ENCODE measurements at places on chromosomes 3 and 15. TPM values are rescaled to one million over a fixed set of nuclear protein-coding genes. Genes with fewer than 3 reads are reported as not detected.

ADGRG7 gene
- total RNA-seq: not detected

AP3B2 gene
- 0.10 TPM for total RNA-seq

HTR3D gene
- not detected for total RNA-seq

ANXA2 gene
- 44.8 TPM for total RNA-seq

CHRD gene
- not detected for total RNA-seq

PRRT3 gene
- 8.6 TPM for total RNA-seq

NUSAP1 gene
- 155 TPM for total RNA-seq

ATP6V1A gene
- total RNA-seq: 57.1 TPM

ISG20 gene
- 108 TPM for total RNA-seq

SLC28A2 gene
- total RNA-seq: not detected

ARID3B gene
- total RNA-seq: 23.4 TPM

CMC1 gene
- total RNA-seq: 23.7 TPM

PAQR5 gene
- total RNA-seq: 0.06 TPM

DHFR2 gene
- total RNA-seq: 6.6 TPM

DNA sequence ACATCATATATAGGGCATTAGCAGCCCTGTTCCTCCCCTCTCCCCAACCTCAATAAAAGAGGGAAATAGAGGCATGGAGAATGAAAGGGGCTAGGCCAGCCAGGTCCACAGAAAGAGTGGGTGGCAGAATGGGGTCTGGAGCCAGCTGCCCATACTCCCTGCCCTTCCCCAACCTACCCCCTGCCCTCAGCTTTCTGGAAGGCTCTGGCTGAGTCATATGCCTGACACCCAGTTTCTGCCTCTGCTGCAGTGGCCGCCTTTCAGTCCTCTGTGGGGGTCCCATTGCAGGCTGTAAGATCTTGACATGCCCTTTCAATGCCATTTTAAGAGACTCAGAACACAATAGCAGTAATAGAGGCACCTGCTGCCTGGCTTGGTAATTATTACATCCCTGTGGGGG is 95.7 kb downstream of the LINGO1 start:
- no peak overlapping the region for H3K27ac ChIP-seq
- peaks cover 4% of the 10 kb centered on the region for H3K27me3 ChIP-seq
- H3K4me1 ChIP-seq: no peaks in the 10 kb centered on the region
- H3K4me3 ChIP-seq: no peak overlapping the region
- no peak for DNase-seq

GRCh38 chr3:30666572-30667279 is 60.3 kb downstream of the TGFBR2 start:
- peak overlapping the region; percentile 26 for H3K4me3 ChIP-seq
- peaks cover 91% of the 10 kb centered on the region for H3K4me1 ChIP-seq
- peak overlapping the region; percentile 92 for H3K27ac ChIP-seq

DNA sequence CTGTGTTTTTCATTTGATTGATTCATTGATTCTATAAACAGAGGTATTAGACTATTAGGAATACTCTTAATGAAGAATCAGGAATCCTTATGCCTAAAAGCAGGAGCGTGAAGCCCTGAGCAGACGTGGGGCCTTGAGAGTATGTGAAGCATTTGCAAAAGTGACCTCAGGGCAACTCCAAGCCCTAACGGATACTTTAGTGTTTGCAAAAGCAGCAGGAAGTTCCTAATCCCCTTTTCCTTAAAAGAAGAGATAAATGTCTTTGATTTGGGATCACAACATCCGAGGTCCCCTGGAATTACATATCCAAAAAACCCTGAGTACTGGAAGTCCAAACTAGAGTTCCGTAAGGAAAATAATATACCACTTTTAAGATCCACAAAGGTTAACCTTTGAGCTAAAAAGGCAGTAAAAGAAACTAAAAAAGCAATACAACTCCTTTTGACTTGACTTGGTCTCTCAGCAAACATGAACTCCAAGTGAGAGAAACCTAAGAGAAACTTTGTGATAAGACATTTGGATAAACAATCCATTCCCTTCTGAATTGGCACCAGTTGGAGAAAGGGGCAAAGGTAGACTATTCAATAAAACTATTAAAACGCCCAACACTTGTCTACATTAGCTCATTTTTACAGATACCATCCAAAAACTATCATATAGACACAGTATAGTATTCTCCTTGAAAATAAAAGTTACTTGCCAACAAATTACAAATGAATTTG is 27.4 kb downstream of the PRTG start:
- no peak overlapping the region for H3K4me3 ChIP-seq
- DNase-seq: no peak
- no peaks in the 10 kb centered on the region for H3K4me1 ChIP-seq
- H3K27me3 ChIP-seq: peaks cover 11% of the 10 kb centered on the region

- no peaks in the 10 kb centered on the region for H3K4me1 ChIP-seq
- no peak for DNase-seq
- H3K27ac ChIP-seq: no peak overlapping the region
- peaks cover 10% of the 10 kb centered on the region for H3K27me3 ChIP-seq
These were observed 59.8 kb upstream of the GYG1 start for GRCh38 chr3:148931574-148931973.

DNA sequence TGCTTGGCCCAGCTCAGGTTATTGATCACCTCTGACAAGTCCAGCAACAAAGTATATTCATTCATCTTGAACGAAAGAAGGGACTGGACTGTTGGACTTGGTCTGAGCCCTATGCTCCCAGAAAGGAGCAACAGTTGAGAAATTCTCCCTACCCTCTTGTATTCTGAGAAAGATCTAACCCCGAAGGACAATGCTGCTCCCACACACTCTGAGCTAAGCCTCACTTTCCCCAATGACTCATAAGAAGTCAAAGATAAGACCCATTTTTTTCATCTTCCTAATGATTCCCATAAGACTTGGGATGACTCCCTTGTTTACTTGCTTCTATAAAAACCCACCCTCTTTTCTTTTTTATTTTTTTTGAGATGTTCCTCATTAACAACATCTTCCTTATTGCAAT is 549.4 kb upstream of the MDFIC2 start:
- DNase-seq: no peak
- no peak overlapping the region for H3K4me3 ChIP-seq
- H3K27me3 ChIP-seq: peaks cover 8% of the 10 kb centered on the region
- H3K4me1 ChIP-seq: peaks cover 11% of the 10 kb centered on the region
- H3K27ac ChIP-seq: no peak overlapping the region

DNA sequence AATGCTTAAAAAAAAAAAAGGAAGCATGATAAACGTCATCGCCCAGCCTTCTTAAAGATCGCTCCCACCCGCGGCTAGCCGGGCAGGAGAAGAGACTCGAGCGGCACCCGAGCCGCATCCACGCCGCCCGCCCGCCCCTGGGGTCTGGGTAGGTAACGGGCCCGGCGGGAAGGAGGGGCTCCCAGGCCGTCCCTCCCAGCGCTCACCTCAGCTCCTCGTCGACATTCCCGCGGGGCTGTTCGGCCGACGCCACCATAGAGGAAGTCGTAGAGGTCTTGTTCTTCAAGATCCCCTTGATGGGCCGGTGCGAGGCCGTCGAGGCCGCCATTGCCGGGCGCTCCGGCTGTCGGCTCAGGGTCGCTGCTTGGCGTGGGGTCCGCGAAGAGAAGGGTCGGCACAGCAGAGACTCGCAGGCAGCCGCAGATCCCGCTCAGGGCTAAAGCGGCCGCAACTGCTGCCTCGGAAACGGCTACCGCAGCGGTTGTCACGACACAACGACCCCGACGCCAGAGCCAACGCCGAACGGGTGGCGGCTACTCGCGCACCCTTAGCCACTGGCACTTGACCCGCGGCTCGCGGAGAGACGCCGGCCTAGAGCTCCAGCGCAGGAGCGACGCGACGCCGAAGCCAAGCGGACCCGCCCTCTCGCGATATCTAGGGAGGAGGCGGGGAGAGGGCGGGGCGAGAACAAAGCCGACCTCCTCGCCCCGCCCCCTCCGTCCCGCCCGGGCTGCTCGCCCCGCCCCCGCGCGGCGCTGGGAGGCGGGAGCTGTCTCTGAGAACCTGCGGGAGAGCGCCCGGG is at the start of gene PPP1R2:
PPP1R2 (minus strand) TSS at position 628 of the 802 bp plus-strand sequence; CDS start at position 328, 300 bp downstream.
- H3K27me3 ChIP-seq: no peaks in the 10 kb centered on the region
- peaks cover 28% of the 10 kb centered on the region for H3K36me3 ChIP-seq
- peak within 1 kb of the TSS; percentile 88 for H3K27ac ChIP-seq
- H3K4me3 ChIP-seq: peak within 1 kb of the TSS; percentile 95

DNA sequence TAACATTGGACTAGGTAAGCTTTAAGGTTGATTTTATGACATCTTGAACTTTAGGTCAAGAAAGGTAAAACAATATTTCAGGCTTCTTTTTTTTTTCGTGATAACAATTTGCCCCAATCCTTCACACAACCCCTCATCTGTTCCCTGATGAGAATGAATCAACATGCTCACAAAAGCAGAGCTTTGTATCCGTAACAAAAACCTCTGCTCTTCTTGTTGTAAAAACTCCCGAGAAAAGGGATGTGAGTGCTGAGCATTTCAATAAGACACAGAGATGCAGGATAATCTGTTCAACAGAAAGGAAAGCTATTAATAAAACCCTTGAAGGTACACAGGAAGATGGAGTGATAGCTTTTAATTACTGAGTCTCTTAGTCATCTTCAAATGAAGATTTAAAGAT is 94.3 kb downstream of the RAD18 start:
- no peaks in the 10 kb centered on the region for H3K27me3 ChIP-seq
- H3K4me3 ChIP-seq: no peak overlapping the region
- no peaks in the 10 kb centered on the region for H3K4me1 ChIP-seq
- no peak overlapping the region for H3K27ac ChIP-seq
- peaks cover 7% of the 10 kb centered on the region for H3K36me3 ChIP-seq

DNA sequence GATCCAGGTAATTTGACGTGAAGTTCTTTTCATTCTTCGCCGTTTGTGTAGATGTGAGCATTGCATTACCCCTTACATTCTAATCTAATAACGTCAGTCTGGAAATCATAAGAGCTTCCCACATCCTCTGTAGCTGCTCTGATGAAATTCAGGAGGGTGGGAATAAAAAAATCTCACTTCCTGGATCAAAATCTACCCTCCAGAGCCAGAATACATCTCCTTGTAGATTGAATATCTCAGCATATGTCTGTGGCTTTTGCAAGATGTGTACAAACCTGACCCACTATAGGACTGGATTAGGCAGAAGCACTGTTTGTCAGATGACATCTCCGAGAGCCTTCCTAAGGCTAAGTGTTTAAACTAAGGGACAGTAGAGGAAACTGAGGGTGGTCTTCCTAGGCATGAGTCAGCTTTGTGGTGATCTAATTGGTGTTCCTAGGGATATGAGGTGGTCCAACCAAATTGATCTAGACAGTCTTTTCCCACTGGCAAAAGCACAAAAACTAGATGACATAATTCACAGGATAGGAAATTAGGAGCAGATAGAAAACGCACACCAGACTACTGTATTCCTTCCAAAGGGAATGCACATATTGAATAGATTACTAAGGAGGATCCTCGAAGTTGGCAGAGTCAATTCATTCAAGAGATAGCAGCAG is 216.3 kb upstream of the LRTM1 start:
- no peaks in the 10 kb centered on the region for H3K36me3 ChIP-seq
- no peak overlapping the region for H3K4me3 ChIP-seq
- H3K4me1 ChIP-seq: no peaks in the 10 kb centered on the region
- H3K27ac ChIP-seq: no peak overlapping the region
- DNase-seq: no peak

GRCh38 chr15:90845201-90845949 is 23.0 kb upstream of the FURIN start:
- no peak overlapping the region for H3K4me3 ChIP-seq
- DNase-seq: peak; percentile 36
- H3K27me3 ChIP-seq: no peaks in the 10 kb centered on the region
- no peaks in the 10 kb centered on the region for H3K36me3 ChIP-seq

DNA sequence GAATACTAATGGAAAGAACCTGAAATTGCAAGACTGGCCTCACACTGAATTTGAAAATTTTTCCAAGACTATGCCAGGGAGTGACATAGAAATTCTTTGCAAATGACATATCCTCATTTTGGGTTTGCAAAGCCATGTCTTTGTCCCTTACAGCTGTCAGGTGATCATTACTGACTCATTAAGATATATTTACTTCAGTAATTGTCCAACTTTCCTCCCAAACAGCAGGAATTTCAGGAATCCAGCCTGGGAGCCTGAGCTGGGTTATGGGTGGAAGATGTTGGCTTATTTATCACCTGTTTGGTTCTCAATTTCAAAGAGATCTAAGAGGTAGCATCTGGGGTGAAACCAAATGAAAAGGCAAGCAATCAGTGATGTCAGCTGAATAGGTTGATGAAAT is 111.6 kb upstream of the ACP3 start:
- H3K27ac ChIP-seq: no peak overlapping the region
- H3K27me3 ChIP-seq: peaks cover 3% of the 10 kb centered on the region
- H3K4me3 ChIP-seq: no peak overlapping the region
- no peak for DNase-seq

DNA sequence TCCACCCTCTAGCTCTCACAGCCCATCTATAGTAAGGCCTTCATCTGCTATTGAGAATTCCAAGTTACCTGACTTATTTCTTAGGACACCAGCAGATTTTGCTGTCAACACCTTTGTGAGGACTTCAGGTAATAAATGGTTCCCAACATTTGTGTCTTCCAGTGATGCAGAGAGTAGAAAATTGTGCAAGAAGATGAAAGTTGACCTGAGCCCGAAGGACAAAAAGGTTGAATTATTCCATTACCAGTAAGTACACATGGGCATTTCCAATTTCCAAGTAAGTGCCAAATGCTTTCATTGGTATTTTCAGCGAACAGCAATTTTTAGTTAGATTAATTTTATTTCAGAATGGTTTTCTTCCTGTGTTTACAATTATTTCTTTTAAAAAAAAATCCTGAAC is 35.4 kb downstream of the PDIA5 start:
- H3K4me1 ChIP-seq: no peaks in the 10 kb centered on the region
- no peak overlapping the region for H3K27ac ChIP-seq
- no peak overlapping the region for H3K4me3 ChIP-seq

GRCh38 chr3:129230311-129231019 is 18.9 kb upstream of the COPG1 start:
- no peaks in the 10 kb centered on the region for H3K27me3 ChIP-seq
- no peak for DNase-seq
- no peaks in the 10 kb centered on the region for H3K36me3 ChIP-seq
- H3K27ac ChIP-seq: no peak overlapping the region

GRCh38 chr15:59958288-59958687 is 45.8 kb upstream of the FOXB1 start:
- H3K4me1 ChIP-seq: peaks cover 2% of the 10 kb centered on the region
- no peak for DNase-seq
- no peak overlapping the region for H3K4me3 ChIP-seq
- H3K36me3 ChIP-seq: peaks cover 5% of the 10 kb centered on the region

GRCh38 chr3:49476563-49476962 is 6.5 kb downstream of the DAG1 start:
- H3K27ac ChIP-seq: peak overlapping the region; percentile 66
- H3K4me3 ChIP-seq: peak overlapping the region; percentile 4
- DNase-seq: peak; percentile 47
- peaks cover 24% of the 10 kb centered on the region for H3K4me1 ChIP-seq
- H3K27me3 ChIP-seq: no peaks in the 10 kb centered on the region

Data from activated naive CD8-positive, alpha-beta T cell treated with anti-CD3 and anti-CD28 coated beads for 36 hours (primary cell).